NCI-H2029 treated with DMSO at 0.1 percent for 48 hours (cell line): ENCODE measurements at places on chromosomes 2 and 18.

DNA sequence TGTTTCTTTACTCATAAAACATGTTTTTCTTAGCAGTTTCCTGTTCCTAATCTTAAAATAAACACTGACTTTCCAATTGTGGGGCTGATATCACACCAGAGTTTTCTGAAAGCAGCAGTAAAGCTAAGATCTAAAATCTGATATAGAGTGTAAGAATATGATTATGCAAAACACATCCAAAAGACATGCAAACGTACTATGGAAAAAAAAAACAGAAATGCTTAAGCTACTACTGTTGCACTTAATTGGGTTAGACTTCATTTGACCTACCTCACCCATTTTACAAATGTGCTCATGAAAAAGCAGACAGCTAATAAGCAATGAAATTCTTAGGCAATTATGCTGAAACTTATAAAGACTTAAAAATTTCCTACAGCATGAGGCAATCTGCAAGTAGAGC lies 10.5 kb downstream of the CYTIP start:
- no peak for DNase-seq

GRCh38 chr2:11343650-11344341 lies 640 bp downstream of the ROCK2 start:
- peak; percentile 42 for DNase-seq

DNA sequence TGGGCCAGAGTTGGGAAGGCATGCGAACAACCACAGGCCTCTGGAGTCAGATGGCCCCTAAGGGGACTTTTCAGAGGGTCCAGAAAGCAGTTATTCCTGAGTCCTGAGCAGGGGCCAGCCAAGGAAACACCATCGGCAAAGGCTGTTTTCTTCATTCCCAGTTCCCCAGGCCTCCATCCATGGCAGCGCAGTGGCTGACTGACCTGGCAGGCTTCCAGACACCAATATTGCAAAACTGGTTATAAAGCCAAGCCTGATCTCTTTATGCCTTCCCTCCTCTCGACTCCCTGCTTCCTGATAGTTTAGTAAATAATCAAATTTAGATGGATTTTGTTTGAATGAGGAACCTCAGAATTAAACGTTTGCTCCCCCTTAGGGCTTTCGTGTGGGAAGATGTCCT lies 133.4 kb upstream of the ITGA6 start:
- peak; percentile 48 for DNase-seq

- DNase-seq: no peak
These were observed 34.8 kb downstream of the PTPRM start for GRCh38 chr18:7601936-7602335.

- no peak for DNase-seq
These were observed 24.2 kb downstream of the TNS1 start for GRCh38 chr2:217978536-217979150.

- no peak for DNase-seq
These were observed 121.9 kb upstream of the ACAA2 start for GRCh38 chr18:49935215-49935614.

GRCh38 chr2:114022360-114023085 lies 132.6 kb downstream of the ACTR3 start:
- no peak for DNase-seq

DNA sequence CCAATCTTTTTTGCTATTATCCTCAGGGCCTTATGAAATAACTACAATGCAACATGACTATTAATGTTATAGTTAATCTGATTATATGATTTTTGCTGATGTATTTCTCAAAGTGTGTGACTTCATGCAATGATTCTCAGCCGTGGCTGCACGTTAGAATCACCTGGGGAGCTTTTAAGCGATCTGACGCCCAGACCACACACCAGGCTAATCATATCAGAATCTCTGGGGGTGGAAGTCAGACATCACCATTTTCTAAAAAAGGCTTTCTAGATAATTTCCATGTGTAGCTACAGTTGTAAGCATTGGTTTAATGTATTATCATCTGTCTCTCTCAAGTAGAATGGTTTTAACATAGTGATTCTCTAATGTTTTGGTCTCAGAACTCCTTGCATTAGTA lies 5.5 kb upstream of the QPCT start:
- no peak for DNase-seq

DNA sequence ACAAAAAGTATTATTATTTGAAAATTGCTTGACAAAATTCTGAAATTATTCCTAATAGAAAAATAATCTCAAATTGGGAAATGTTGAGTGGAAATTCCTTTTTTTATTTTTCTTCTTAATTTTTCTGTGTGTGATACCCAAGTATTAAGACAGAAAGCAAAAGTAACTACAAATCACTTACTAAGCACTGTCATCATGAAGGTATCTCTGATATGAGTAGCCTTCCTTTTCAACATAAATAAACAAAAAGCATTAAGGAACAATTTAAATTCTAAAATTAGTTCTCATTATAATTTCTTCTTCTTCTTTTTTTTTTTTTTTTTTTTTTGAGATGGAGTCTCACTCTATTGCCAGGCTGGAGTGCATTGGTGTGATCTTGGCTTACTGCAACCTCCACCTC lies 174.2 kb upstream of the RBMS1 start:
- DNase-seq: no peak

DNA sequence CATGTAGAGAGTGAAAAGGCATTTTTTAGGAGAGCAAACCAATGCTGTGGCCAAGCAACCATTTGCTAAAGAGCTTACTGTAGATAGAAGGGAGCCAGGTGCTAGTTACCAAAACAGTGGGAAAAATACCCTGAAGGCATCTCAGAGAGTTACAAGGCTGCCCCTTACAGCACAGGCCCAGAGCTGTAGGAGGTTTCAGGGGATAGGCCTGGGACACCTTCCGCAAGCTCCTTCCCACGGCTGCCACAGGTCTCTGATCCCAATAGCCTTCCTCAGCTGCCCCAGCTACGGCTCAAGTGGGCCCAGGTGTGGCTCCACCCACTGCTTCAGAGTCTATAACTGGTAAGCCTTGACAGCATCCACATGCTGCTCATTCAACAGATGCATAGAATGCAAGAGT lies 18.2 kb upstream of the PPM1B start:
- no peak for DNase-seq

DNA sequence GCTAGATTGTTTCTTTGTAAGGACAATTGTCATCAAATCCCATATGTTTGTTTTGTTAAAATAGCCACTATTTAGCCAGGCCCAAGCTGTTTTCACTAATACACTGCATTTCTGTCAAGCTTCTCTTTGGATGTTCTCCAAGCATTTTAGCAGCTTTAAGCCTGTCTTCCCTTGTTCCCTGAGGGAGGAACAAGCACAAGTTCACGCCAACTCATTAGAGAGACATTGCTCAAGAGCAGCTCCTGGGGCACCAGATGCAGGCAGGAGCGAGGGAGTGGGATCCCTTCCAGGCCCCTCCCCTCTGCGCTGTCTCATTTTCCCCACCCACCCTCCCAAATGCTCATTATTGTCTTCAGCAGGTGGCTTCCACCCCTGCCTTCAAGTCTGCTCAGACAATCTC lies 32.6 kb upstream of the PPP3R1 start:
- no peak for DNase-seq

DNA sequence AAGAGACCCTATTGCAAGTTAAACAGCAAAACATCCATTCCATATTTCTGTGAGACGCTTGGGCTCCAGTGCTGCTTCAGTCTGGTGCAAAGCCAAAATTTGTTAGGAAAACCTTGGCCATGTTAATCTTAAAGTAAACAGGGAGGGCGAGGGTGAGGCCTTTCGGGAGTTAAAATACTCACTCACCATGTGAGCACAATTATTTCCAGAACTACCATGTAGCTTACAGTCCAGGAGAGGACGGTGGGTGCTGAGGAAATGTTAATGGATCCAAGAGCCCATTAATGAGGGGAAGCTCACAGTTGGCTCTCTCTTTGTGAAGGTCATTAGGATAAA lies 286.4 kb downstream of the SLC8A1 start:
- DNase-seq: no peak

- no peak for DNase-seq
These were observed 319.0 kb downstream of the STK39 start for GRCh38 chr2:167928434-167928833.

GRCh38 chr18:60675801-60676200 lies 303.2 kb upstream of the MC4R start:
- DNase-seq: peak; percentile 69

DNA sequence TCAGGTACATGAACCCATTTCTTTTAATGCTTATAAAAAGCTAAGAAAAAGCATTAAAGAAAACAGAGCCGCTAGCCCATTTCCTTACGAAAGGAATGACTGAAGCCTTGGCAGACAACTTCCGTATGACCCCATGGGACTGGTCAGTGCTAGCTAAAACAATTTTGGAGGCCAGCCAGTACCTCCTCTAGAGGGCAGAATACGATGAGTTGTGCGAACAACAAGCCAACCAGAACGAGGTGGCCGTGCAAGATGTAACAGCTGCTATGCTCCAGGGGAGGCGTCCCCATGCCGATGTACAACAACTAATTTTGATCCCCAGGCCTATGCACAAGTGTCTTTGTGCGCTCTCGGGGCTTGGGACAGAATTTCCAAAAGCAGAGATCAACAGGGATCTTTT lies 16.7 kb downstream of the MAP3K2 start:
- no peak for DNase-seq
